ENCODE measurements at places on chromosomes 4 and X. TPM values are rescaled to one million over a fixed set of nuclear protein-coding genes. Genes with fewer than 3 reads are reported as not detected.

SLC25A5 gene
- 73.8 TPM for total RNA-seq

MAGIX gene
- 2.6 TPM for total RNA-seq

SLITRK4 gene
- total RNA-seq: 4.7 TPM

CCDC110 gene
- total RNA-seq: 1.4 TPM

NHSL2 gene
- 7.8 TPM for total RNA-seq

FAM47B gene
- total RNA-seq: not detected

IL21 gene
- total RNA-seq: not detected

WDR17 gene
- total RNA-seq: 0.22 TPM

PPP2R2C gene
- 0.09 TPM for total RNA-seq

LANCL3 gene
- 0.13 TPM for total RNA-seq

FAM184B gene
- total RNA-seq: 5.1 TPM

SPATA4 gene
- 0.13 TPM for total RNA-seq

UGT2B15 gene
- not detected for total RNA-seq

NSUN7 gene
- total RNA-seq: 0.84 TPM

GAGE12J gene
- total RNA-seq: not detected

NAP1L2 gene
- total RNA-seq: 1.3 TPM

AIFM1 gene
- 14.1 TPM for total RNA-seq

PPEF2 gene
- total RNA-seq: 0.04 TPM

TEX13D gene
- total RNA-seq: 0.04 TPM

NXF2B gene
- total RNA-seq: not detected

MAGEB17 gene
- total RNA-seq: 0.09 TPM

ANKRD37 gene
- total RNA-seq: 12.3 TPM

P2RY10 gene
- total RNA-seq: 0.84 TPM

STK32B gene
- 3.8 TPM for total RNA-seq

PAGE1 gene
- total RNA-seq: not detected

MAGEC2 gene
- total RNA-seq: not detected

DCAF12L2 gene
- 15.1 TPM for total RNA-seq

SYNPO2 gene
- total RNA-seq: 53.6 TPM

All from muscle of leg (tissue), 16 donors.